ENCODE measurements at places on chromosomes 7 and 10. TPM values are rescaled to one million over a fixed set of nuclear protein-coding genes. Genes with fewer than 3 reads are reported as not detected.

The PYROXD2 gene
- total RNA-seq: 17.8 TPM

- peaks cover 31% of the 10 kb centered on the region for H3K4me1 ChIP-seq
- H3K27me3 ChIP-seq: no peaks in the 10 kb centered on the region
- DNase-seq: peak; percentile 84
- H3K4me3 ChIP-seq: peak overlapping the region; percentile 73
- peak overlapping the region; percentile 97 for H3K27ac ChIP-seq
Measured at GRCh38 chr7:106111655-106112117, 426 bp downstream of the SYPL1 start.

The CELF2 gene
- total RNA-seq: 106 TPM

DNA sequence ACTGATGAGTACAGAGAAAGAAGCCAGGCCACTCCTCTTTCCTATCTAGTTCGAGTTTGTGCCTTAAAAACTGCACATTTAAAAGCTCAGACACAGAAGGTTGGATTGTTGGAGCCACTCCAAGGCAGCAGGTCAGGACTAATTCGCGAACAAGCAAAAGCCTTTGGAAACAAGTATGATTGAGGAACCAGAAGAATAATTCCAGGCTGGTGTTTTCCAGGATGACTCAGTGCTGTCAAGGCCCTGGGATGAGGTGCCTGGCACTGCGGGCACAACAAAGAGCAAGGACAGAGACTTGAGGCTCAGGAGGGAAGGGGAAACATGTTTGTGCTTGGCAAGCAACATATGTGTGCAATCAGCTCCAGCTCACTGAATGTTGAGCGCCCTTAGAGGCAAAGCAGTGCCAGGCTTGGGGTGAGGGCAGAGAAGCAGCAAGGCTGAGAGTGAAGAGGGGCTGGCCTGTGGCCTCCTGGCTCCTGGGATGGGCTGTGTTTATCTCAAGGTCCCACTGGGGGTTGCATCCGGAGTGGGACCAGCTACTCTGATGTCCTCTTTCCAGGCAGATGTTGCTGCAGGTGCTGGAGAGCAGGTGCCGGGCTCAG, 44.1 kb downstream of the VSTM4 start:
- H3K4me3 ChIP-seq: no peak overlapping the region
- no peak for DNase-seq
- H3K36me3 ChIP-seq: peaks cover 9% of the 10 kb centered on the region
- H3K4me1 ChIP-seq: no peaks in the 10 kb centered on the region
- no peak overlapping the region for H3K27ac ChIP-seq

DNA sequence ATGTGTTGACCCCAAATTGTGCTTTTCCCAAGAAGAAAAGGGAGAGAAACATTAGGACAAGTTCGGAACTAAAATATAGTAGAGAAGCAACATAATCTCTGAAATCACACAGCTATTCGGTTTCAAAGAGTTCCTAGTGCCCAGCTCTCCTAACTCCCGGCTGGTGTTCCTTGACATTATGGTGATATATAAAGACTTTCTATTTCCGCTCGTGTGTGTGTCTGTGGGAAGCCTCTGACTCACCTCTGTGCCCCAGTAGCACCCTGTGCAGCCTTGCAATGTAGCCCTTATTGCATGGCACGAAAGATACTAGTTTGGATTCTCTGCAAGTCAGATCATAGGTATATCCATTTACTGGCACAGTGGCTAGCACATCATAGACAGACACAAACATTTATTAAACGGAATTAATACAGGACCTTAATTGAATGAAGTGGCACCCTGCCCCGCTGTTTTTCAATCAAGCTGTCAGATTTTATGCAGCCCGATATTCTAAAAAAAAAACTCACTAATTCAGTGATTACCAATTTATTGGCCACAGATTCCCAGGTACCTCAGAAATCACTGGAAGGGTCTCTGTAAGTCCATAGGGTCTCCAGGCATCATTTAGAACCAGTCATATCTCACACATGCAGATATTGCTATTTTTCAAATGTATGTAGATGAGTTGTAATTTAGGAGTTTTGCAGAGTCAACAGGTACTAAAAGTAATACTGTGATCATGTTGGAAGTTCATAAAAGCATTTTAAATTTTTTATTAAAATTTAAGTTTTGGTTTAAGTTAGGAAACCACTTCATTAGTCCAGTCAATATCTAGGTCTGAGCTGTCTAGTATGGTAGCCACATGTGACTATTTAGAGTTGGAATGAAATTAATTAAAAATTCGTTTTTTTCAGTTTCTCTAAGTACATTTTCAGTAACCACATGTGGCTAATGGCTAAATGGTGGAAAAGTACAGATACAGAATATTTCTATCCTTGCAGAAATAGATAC, 43.3 kb downstream of the SFTPD start:
- H3K27ac ChIP-seq: peak overlapping the region; percentile 79
- H3K27me3 ChIP-seq: no peaks in the 10 kb centered on the region
- peaks cover 16% of the 10 kb centered on the region for H3K4me1 ChIP-seq
- peak overlapping the region; percentile 66 for H3K4me3 ChIP-seq
- no peak for DNase-seq

The MACC1 gene
- total RNA-seq: 24.7 TPM

DNA sequence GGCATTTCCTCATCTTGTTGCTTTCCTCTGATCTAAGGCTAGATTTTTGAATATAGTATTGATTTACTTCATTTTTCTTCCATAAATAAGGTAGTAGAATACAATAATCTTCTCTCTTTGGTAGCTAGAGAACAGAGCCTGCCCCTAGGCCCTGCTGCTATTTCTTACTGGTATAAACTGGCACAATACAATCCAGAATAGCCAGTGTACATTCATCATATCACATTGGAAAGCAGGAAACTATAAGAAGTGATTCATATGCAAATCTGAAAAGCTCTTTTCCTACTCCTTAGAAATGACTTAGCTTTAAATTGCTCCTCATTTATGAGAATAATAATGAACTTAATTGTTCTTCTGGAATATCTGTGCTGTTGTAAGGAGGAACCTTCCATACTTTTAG, 100.2 kb downstream of the KCND2 start:
- no peaks in the 10 kb centered on the region for H3K4me1 ChIP-seq
- no peak overlapping the region for H3K4me3 ChIP-seq
- no peaks in the 10 kb centered on the region for H3K27me3 ChIP-seq
- H3K27ac ChIP-seq: no peak overlapping the region
- no peak for DNase-seq

- H3K27ac ChIP-seq: no peak overlapping the region
- no peaks in the 10 kb centered on the region for H3K4me1 ChIP-seq
- DNase-seq: no peak
- H3K36me3 ChIP-seq: no peaks in the 10 kb centered on the region
- H3K27me3 ChIP-seq: no peaks in the 10 kb centered on the region
Measured at GRCh38 chr7:34227525-34227924, 322.2 kb downstream of the BMPER start.

DNA sequence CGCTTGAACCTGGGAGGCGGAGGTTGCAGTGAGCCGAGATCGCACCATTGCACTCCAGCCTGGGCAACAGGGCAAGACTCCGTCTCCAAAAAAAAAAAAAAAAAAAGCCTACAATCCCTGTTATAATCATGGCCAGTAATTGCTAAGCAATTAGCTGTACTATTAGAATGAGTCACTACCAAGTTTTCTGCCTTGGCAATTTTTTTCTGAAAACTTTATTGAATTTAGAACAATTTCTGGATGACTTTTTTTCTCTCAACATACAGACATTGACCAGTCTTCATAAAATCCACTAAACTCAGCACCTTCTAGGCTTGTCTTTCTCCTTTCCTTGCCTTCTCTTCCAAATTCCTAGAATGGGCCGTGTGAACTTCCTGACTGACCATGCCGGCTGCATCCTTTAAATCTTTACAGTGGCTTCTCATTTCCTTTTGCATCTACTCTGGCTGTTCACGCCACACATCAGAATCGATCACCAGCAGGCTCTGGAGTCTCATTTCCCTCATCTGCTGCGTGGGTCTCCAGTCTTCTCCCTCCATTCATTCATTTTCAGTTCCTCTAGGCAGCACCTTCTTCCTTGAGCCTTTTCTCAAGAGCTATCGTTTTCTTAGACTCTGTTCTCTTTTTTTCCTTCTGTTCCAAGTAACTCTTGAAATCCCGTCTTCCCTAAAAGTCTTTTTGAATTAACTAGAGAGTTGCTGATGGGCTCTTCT, 107.9 kb downstream of the KAT6B start:
- H3K27ac ChIP-seq: no peak overlapping the region
- no peak for DNase-seq
- H3K4me3 ChIP-seq: no peak overlapping the region
- H3K4me1 ChIP-seq: peaks cover 50% of the 10 kb centered on the region
- H3K36me3 ChIP-seq: no peaks in the 10 kb centered on the region
- no peaks in the 10 kb centered on the region for H3K27me3 ChIP-seq

The MDH2 gene
- 107 TPM for total RNA-seq

GRCh38 chr10:21171197-21171935, 274.3 kb upstream of the NEBL start:
- H3K4me3 ChIP-seq: peak overlapping the region; percentile 68
- no peak for DNase-seq
- H3K27ac ChIP-seq: peak overlapping the region; percentile 90
- H3K27me3 ChIP-seq: peaks cover 31% of the 10 kb centered on the region
- H3K4me1 ChIP-seq: peaks cover 20% of the 10 kb centered on the region

The CTAGE4 gene
- 8.5 TPM for total RNA-seq

The PRF1 gene
- total RNA-seq: 29.5 TPM

The CAV2 gene
- 143 TPM for total RNA-seq

GRCh38 chr10:25744574-25744973, 189.5 kb upstream of the MYO3A start:
- H3K36me3 ChIP-seq: no peaks in the 10 kb centered on the region
- H3K27ac ChIP-seq: no peak overlapping the region
- H3K4me1 ChIP-seq: no peaks in the 10 kb centered on the region

The GPRIN2 gene
- 42.1 TPM for total RNA-seq

The ACHE gene
- 0.97 TPM for total RNA-seq

DNA sequence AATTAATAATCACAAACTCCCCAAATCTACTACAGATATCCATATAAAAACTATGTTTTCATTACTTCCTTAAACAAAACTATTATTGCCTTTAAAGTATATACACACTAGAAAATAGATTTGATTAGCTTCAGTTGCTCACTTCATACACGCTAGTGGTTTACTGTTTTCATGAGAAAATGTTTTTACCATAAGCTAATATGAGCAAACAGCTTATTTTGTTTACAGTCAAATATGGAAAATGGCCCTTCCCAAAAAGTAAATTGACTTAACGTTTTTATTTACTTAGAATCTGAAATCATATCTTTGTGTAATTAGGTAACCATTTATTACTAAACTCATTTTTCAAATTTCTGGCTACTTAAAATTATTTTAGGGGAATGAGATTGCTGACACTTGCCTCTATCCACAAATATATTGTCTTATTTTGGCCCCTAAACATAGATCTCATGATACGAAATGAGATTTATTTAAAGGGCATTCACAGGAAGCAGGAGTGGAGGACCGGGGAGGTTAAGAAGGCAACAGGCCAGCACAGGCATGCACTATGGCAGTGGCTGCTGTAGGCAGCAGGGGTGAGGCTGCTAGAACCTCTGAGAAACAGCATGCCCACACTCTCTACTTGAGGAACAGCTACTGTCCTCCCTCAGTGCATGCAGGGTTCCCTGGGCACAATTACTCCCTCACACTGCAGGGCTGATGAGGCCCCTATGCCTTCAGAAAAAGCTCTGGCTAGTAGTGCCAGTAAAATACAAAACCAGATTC, 29.6 kb upstream of the SOSTDC1 start:
- H3K4me1 ChIP-seq: no peaks in the 10 kb centered on the region
- H3K36me3 ChIP-seq: no peaks in the 10 kb centered on the region
- H3K27me3 ChIP-seq: no peaks in the 10 kb centered on the region
- H3K4me3 ChIP-seq: no peak overlapping the region
- H3K27ac ChIP-seq: no peak overlapping the region

DNA sequence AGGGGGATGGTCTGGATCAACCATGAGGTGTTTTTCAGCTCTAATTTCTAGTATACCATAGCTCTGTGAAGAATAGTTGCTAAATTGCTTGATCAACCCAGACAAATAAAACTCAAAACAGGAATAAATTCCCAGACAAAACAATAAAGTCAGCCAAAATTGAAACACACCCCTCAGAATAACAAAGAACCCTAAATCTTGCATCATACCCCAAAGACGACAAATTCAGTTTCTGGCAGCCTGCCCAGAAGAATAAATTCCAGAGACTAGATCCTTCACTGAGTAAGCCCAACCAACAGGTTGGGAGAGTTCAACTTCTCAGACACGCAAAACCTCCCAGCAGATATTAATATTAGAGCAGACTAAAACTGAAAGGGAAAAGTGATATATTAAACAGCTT, 11.2 kb upstream of the SEM1 start:
- DNase-seq: no peak
- no peaks in the 10 kb centered on the region for H3K4me1 ChIP-seq
- H3K27ac ChIP-seq: no peak overlapping the region
- no peaks in the 10 kb centered on the region for H3K36me3 ChIP-seq

The YKT6 gene
- 58.7 TPM for total RNA-seq

- H3K27ac ChIP-seq: no peak overlapping the region
- no peaks in the 10 kb centered on the region for H3K36me3 ChIP-seq
- no peaks in the 10 kb centered on the region for H3K4me1 ChIP-seq
- H3K27me3 ChIP-seq: no peaks in the 10 kb centered on the region
Measured at GRCh38 chr7:107777702-107778101, 25.3 kb downstream of the SLC26A3 start.

The HTR7 gene
- total RNA-seq: 0.32 TPM

GRCh38 chr7:47034180-47034579, 547.7 kb downstream of the TNS3 start:
- no peaks in the 10 kb centered on the region for H3K36me3 ChIP-seq
- DNase-seq: no peak
- H3K27me3 ChIP-seq: no peaks in the 10 kb centered on the region
- no peak overlapping the region for H3K4me3 ChIP-seq

- no peak for DNase-seq
- H3K27me3 ChIP-seq: no peaks in the 10 kb centered on the region
- H3K27ac ChIP-seq: no peak overlapping the region
- H3K4me3 ChIP-seq: no peak overlapping the region
- H3K4me1 ChIP-seq: peaks cover 14% of the 10 kb centered on the region
- H3K36me3 ChIP-seq: peaks cover 10% of the 10 kb centered on the region
Measured at GRCh38 chr7:44972562-44972961, 6.3 kb downstream of the MYO1G start.

- H3K27me3 ChIP-seq: no peaks in the 10 kb centered on the region
- peaks cover 28% of the 10 kb centered on the region for H3K4me1 ChIP-seq
- H3K4me3 ChIP-seq: no peak overlapping the region
- no peak for DNase-seq
Measured at GRCh38 chr7:135459951-135460567, 49.8 kb downstream of the CNOT4 start.

DNA sequence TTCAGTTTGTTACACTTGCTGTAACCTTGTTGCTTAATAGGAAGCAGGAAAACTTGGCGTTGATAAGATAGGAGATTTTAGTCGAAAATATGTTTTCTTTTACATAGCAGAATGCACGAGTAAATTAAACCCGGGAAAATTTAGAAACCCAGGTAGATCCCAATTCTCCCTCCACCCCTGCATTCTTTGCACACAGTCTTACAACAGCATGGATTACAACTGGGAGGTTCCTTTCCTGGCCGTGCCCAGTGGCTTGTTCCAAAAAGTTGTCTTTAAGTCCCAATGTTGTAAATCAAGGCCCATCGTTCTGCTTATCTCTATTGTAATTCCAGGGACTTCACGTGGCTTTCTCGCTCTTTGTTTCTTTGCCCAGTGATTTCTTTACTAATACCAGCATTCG, 1.1 kb upstream of the DPY19L1 start:
- peaks cover 25% of the 10 kb centered on the region for H3K4me1 ChIP-seq
- peak overlapping the region; percentile 76 for H3K4me3 ChIP-seq
- DNase-seq: no peak
- H3K27me3 ChIP-seq: no peaks in the 10 kb centered on the region

The NRBF2 gene
- 24.3 TPM for total RNA-seq

The HGF gene
- total RNA-seq: 17.2 TPM

GRCh38 chr7:78261302-78261701, 462.7 kb downstream of the PHTF2 start:
- H3K36me3 ChIP-seq: no peaks in the 10 kb centered on the region
- H3K27me3 ChIP-seq: no peaks in the 10 kb centered on the region
- no peak overlapping the region for H3K4me3 ChIP-seq
- H3K4me1 ChIP-seq: no peaks in the 10 kb centered on the region
- DNase-seq: no peak

Measured in lower lobe of right lung (tissue), 2 donors.